ENCODE measurements at places on chromosomes 1 and 21.

GRCh38 chr1:241460098-241460873 lies 59.3 kb downstream of the FH start:
- DNase-seq: no peak

DNA sequence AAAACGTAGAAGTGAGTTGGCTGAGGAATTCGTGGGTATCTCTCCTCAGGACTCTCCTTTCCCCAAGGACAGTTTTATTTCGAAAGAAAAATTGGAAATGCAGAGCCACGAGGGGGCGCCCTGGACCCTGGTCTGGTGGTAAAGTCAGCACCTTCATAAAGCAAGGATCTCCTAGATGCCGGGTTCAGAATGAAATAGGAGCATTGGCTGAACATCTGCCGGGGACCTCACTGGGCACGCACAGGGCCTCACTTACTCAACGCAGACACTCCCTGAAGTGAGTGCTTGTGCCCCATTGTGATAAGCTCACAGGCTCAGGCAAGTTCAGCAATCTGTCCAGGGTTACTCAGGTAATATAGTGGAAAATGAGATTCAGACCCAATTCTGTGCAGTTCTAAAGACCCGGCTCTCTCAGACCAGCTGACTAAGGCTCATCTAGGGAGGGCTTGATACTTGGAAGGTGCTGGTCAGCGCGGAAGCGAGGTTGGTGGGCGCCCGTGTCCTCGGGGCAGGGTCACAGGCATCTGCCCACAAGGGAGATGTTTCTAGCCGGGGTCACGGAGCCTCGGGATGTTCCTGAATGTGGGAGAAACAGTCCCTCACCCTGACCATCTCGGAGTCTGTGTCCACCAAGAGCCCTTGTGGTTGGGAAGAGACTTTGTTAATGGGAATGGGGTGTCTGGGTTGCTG lies 55.7 kb upstream of the ETV3 start:
- DNase-seq: peak; percentile 28

DNA sequence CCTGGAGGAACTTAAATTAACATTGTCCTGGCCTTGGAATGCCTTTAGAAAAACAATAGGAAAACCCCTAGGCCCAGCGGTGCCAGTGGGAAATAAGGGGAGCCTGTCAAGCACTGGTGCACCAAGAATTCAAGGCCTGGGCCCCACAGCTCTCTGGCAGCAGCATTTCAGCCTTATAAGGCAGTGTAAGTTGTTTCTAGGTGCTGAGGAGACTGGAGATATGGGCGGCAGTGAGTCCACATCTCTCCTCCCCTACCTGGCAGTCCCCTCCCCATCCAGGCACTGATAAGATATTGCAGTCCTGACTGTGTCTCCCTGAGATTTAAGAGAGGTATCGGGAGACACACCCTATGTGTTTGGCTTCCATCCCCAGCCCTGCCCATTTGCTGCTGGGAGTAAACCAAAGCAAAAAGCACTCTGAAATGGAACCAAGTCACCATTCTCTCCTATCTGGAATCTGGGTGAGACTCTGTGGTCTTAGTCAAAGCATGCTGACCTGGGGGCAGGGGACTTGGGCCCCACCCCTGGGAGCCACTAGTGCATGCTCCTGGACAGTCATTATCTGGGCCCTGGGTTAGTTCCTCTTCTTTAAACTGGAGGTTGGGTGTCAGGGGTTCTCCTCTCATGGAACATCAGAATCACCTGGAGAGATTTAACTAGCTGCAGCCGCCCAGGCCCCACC lies 30.5 kb downstream of the DEGS1 start:
- no peak for DNase-seq

DNA sequence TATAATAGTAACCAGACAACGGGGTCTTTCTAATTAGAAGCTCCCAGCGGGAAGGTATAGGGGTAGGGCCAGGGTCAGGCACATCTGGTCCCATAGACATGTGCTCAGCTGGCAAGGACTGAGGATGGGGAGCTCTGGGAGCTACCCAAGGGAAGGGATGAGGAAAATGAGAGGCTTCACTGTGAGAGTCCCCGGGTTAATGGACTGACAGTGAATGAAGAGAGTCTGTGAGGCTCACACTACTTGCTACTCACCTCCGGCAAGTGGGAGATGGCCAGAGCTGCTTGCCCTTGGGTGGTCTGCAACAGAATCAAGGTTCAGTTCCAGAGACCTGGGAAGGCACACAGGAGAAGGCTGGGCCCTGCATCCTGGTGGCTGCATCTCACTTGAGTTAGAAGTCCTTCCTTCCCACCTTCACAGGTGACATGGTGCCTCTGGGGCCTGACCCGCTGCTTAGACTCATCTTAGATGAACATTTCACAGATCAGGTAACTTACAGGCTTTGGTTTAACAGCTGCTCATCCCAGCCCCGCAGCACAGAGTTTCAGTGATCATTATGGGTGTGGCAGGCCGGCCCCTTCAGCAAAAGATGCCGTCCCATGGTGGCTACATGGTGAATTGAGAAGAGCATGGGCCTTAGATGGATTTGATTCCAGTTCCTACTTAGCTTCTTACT lies 31.7 kb downstream of the EIF2D start:
- no peak for DNase-seq

GRCh38 chr1:33455539-33456501 lies 16.6 kb upstream of the ZSCAN20 start:
- peak; percentile 88 for DNase-seq

- no peak for DNase-seq
Measured at GRCh38 chr21:37297364-37297763, 30.2 kb upstream of the VPS26C start.

- DNase-seq: no peak
Measured at GRCh38 chr1:8426996-8427395, 109.1 kb downstream of the SLC45A1 start.

DNA sequence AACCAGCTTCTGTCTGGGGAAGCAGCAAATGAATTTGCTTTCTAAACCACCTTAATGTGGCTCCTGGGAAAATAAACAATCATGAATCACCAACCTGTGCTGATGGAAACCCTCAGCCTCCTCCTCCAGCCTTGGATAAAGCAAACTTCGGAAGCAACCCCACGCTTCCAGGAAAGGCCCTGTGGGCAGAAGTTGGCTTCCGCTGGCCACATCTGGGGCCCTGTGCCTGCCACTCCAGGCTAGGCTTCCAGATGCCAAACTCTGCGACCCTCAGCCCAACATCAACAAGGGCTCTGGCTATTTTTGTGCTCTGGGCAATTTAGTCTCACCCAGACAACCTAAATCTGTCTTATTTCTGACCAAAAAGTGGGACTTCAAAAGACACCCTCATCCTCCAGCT lies 6.2 kb upstream of the OXCT2 start:
- DNase-seq: no peak

DNA sequence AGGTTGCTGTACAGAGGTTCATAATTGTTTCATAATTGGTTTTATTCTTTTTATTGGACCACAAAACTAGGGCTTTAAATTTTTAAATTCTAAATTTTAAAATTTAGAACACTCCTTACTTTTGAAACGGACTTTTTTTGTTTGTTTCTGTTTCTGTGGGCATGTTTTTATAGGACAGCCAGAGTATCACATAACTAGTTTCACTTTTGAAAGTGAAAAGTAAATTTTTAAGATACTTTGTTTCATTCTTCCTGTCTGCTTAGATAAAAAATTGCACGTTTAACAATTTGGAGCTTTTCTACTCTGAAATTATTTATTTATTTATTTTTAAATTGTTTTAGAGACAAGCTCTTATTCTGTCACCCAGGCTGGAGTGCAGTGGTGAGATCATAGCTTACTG lies 29.7 kb downstream of the MDM4 start:
- no peak for DNase-seq

DNA sequence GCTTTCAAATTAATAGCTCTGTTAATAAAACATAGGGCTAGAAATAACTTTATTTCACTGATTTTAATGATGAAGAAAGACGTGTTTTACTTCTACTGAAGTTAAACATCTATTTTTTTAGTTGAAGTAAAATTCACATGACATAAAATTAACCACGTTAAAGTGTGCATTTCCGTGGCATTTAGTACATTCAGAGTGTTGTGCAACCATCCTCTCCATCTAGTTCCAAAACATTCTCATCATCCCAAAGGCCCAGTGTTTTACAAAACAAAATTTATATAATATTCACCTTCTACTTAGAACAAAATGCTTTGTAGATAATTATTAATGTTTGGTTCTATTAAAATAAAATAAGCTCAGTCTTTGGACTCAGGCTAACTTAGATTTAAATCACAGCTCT lies 108.5 kb upstream of the GNG12 start:
- DNase-seq: no peak

DNA sequence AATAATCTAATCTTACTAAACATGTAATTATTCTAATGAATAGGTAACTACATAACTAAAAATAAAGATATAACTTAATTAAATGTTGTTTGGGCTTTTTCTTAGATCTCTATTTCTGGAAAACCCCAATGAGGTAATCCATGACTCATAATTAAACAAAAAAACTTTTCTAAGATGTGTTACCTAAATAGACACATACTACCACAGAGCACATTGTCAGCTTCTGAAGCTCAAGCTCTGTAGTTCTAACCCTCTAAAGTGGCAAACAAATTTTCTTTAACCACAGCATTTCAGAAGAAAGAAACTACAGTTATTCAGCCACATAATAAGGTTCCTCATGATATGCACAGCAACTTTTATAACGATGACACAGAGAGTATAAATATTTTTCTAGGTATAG lies 4.2 kb downstream of the OR6K3 start:
- no peak for DNase-seq

GRCh38 chr1:54404263-54404662 lies 1.9 kb downstream of the SSBP3 start:
- no peak for DNase-seq

DNA sequence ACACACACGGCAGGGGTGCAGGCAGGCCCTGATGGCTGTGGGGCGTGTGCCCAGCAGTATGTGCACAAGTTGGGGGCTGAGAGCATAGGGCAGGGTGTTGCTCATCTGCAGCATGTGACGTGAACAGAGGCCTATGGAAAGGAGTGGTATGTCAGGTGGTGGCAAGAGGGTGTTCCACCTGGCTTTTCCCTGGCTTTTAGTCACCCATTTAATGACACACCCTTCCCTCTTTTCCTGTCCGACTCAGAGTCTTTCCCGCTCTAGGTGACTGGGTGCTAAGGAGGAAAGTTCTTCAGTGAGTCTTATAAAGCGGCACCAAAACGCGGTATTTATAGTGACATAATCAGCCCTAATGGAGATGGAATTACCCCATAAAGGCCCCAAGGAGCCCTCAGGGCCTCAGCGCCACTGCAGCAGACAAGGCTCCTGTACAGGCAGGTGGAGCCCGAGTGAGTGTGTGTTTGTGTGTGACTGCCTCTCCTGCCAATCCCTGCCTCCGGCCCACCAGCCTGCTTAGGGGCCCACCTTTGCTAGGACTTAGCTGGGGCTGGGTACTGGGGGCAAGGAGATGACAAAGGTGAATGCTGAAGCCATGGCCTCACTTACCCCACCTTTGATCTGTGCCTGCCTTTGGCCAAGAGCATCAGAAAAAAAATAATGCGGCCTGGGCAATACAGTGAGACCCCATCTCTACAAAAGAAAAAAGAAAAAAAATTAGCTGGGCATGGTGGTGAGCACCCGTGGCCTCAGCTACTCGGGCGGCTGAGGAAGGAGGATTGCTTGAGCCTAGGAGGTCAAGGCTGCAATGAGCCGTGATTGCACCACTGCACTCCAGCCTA lies 3.3 kb upstream of the EPHA2 start:
- DNase-seq: no peak

GRCh38 chr1:58895559-58896145 lies 111.8 kb upstream of the JUN start:
- DNase-seq: peak; percentile 48

DNA sequence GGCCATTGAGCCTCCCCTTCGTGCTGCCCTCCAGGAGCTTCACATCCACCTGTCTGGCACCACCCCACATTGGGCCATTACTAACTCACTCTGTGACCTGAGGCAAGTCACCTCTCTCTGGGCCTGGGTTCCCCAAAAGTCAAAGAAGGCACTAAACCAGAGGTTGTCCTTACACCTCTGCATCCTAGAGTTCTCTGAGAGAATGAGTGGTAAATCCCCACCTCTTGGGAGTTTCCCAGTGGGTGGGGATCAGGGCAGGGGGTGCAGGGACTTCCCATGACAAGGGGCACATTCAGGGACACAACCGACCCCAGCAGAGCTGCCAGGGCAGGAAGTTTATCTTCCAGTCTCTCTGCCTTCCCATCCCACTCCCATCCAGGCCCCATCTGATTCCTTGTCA lies 99.7 kb downstream of the EPHB2 start:
- DNase-seq: no peak

GRCh38 chr1:100924991-100925390 lies 29.1 kb downstream of the SLC30A7 start:
- no peak for DNase-seq

GRCh38 chr1:236348071-236348470 lies 46.0 kb upstream of the EDARADD start:
- no peak for DNase-seq

DNA sequence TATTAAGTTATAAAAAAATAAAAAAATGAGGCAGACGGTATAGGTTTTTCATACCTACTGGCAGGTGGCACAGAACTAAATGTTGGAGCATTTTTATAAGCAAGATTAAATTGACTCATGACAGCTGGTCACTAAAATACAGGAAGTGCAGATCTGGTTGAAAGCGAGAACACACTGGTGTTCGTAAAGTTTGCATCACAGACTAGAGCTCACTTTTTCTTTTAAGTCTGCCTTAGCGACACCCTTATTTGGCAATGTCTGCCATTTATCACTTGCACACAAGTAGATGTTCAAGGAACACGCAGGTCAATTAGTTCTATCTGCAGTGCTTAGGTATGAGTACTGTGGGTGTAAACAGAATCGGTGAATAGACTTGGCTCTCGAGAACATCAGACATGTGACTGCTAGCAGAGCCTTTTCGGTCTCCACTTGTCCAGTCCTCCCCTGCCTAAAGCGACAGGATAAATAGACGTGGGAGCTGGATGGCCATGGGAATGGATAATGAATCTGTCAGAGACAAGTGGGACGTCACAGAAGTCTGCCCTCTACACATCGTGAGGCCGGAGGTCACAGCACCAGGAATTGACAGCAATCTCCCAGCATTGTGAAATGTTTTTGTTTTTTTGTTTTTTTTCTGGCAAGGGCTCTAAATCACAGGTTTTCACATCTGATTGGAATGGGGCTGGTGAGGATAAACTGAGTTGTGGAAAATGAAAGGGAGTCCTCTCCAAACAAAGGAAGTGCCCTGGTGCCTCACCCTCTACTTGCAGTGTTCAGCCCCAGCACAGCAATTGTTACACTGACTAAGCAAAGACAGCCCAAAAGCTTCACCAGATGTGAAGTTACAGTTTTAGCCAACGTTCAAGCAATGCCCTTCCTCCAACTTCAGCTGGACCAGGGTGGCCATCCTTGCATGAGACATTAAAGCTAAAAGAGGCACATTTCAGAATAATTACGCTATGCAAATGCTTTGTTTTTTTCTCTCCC lies 248.9 kb downstream of the NTNG1 start:
- no peak for DNase-seq

DNA sequence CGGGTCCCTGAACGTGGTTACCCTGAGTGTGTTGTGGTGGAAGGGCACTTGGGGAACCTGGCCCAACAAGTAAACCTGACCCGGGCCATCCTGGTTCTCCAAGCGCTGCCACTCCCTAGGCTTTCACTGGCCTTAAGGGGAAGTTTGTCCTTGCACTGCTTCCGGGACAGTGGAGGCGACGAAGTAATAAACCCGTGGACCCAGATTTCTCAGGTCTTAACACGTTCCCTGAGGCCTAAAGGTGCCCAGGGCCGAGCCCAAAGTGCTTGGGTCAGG lies 261 bp upstream of the CCDC24 start:
- peak; percentile 30 for DNase-seq

GRCh38 chr1:174912264-174912663 lies 87.5 kb upstream of the CACYBP start:
- DNase-seq: no peak

GRCh38 chr21:37231249-37231645 lies 35.9 kb downstream of the VPS26C start:
- DNase-seq: no peak

- no peak for DNase-seq
Measured at GRCh38 chr1:145826030-145826429, 2.0 kb downstream of the POLR3C start.

All from pons (tissue), 1 donor.